ENCODE measurements at places on chromosomes 5 and 9. TPM values are rescaled to one million over a fixed set of nuclear protein-coding genes. Genes with fewer than 3 reads are reported as not detected.

ZNF474 gene
- 4.2 TPM for polyA plus RNA-seq

MRNIP gene
- polyA plus RNA-seq, result 23.5 TPM

CSF1R gene
- 36.4 TPM for polyA plus RNA-seq

ADCY2 gene
- polyA plus RNA-seq, result 41.4 TPM
